Naive thymus-derived CD8-positive, alpha-beta T cell (primary cell): ENCODE measurements at places on chromosomes 12 and 14.

GRCh38 chr14:64879635-64880220, at the start of gene SPTB:
SPTB (minus strand) TSS chr14:64879907; CDS start chr14:64823094, 56,813 bp downstream.
- DNase-seq, result peak; percentile 77

- no peak for DNase-seq
Measured at GRCh38 chr14:51298895-51299294, 58.8 kb downstream of the TMX1 start.

GRCh38 chr12:123997908-123998307, 24.9 kb downstream of the ZNF664 start:
- DNase-seq, result no peak

DNA sequence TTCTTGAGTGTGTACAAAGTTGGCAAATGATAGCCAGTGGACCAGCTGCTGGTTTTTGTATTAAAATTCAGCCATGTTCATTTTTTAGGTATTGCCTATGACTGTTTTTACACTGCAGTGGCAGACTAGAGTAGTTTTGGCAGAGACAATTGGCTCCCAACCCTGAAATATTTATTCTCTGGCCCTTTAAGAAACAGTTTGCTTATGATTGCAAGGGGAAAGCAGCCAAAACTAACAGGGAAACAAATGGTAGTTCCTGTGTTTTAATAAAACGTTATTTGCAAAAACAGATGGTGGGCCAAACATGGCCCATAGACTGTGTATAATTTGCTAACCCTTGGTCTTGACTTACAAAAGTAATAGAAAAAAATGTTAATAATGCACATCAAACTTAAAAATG, 110.2 kb downstream of the ALX1 start:
- no peak for DNase-seq

- peak; percentile 38 for DNase-seq
Measured at GRCh38 chr14:91177073-91178034, 63.5 kb downstream of the DGLUCY start.
